ENCODE measurements at places on chromosomes 7 and 10.

- H3K4me1 ChIP-seq = peaks cover 3% of the 10 kb centered on the region
- no peak for DNase-seq
- H3K27ac ChIP-seq = no peak overlapping the region
- H3K27me3 ChIP-seq = no peaks in the 10 kb centered on the region
Measured at GRCh38 chr7:47357361-47357760, 224.6 kb downstream of the TNS3 start.

DNA sequence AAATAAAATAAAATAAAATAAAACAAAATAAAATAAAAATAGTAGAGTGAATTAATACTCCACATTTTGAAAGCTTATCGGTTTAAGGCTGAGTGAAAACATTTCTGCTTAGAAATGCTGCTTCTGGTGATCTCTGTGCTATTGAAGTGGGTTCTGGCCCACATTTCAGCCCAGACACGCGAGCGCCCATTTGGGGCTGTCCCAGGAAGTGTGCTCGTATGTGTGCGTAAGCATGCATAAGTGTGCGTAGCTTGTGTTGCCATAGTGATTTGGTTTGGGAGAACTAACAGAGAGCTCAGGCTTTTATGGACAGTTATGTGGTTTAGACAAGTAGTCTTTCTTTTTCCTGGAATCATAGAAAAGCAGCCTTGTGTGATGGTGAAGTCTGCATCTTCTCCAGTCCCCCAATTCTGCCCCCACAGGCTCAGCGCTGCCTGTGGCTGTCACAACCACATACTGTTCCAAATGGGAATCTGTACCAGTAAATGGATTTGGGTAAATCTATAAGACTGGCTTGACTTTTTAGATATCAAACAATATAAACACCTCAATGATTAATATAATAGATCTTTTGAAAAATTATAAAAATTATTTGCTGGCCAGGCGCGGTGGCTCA, 29.8 kb upstream of the PURB start:
- H3K27me3 ChIP-seq = no peaks in the 10 kb centered on the region
- no peaks in the 10 kb centered on the region for H3K4me1 ChIP-seq
- H3K27ac ChIP-seq = no peak overlapping the region
- H3K36me3 ChIP-seq = no peaks in the 10 kb centered on the region
- DNase-seq = no peak

GRCh38 chr7:536231-536630, 16.6 kb upstream of the PDGFA start:
- H3K27me3 ChIP-seq = peaks cover 25% of the 10 kb centered on the region
- H3K4me3 ChIP-seq = no peak overlapping the region

DNA sequence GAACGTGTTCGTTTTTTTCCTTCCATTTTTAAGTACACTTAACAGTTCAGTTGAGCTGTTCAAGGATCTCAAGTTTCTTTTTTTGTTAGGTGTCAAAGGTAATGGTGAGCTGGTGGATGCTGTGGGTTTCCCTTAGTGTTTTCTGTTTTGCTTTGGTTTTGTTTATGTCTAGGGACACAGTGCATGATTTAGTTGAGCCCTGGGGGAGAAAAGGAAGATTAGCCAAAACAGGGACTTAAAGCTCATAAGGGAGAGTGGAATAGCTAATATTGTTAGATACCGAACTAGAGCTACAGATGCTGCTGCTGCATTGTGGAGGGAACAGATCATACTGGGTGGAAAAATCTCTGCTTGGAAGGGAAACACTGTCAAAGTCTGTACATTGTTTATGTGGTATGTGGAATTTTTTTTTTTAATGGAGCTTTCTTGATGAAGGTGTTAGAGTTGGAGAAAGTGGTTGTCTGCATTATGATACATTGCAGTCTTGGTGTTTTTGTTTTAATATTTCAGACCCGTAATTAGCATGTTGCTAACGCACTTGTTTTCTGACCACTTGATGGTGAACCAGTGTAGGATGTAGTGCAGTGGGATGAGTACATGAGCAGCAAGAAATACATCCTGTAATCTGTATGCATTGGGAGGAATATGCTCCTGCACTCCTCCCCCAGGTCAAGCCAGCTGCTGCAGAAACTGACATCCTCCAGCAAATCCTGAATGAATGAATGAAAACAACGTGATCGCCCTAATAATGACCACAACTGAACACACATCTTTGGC, 2.1 kb downstream of the GLCCI1 start:
- H3K27me3 ChIP-seq = no peaks in the 10 kb centered on the region
- no peaks in the 10 kb centered on the region for H3K4me1 ChIP-seq
- peak; percentile 8 for DNase-seq
- no peak overlapping the region for H3K27ac ChIP-seq
- no peaks in the 10 kb centered on the region for H3K36me3 ChIP-seq

- H3K36me3 ChIP-seq = no peaks in the 10 kb centered on the region
- DNase-seq = no peak
- no peak overlapping the region for H3K27ac ChIP-seq
Measured at GRCh38 chr7:119132436-119132835, 907.9 kb downstream of the ANKRD7 start.

- H3K27me3 ChIP-seq = no peaks in the 10 kb centered on the region
- peak overlapping the region; percentile 88 for H3K27ac ChIP-seq
- DNase-seq = peak; percentile 55
- peak overlapping the region; percentile 44 for H3K4me3 ChIP-seq
Measured at GRCh38 chr10:59907918-59908807, 1.8 kb upstream of the CCDC6 start.

DNA sequence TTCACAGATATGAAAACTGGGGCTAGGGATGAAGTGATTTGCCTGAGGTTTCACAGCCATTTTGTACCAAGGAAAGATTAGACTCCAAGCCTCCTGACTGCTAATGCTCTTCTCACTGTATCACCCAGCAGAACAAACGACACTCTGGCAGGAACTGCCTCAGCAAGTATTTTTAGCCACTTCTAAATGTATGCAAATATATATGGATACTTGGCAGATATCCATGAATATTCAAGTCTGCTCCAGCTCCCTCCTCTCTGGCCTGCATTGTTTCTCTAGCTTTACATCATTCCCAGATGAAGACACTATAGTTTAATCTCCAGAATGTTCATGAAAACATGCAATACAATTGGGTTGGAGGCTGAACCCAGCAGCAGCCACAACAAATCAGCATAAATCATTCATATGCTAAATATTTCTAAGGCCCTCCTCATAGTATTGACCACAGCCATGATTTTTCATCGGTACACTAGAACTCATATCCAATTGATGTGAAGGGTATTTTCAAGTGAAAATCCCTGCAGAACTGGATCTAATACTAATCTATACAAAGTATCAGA, 65.5 kb downstream of the HPSE2 start:
- H3K4me3 ChIP-seq = no peak overlapping the region
- no peak overlapping the region for H3K27ac ChIP-seq
- no peak for DNase-seq
- no peaks in the 10 kb centered on the region for H3K36me3 ChIP-seq
- H3K27me3 ChIP-seq = no peaks in the 10 kb centered on the region

DNA sequence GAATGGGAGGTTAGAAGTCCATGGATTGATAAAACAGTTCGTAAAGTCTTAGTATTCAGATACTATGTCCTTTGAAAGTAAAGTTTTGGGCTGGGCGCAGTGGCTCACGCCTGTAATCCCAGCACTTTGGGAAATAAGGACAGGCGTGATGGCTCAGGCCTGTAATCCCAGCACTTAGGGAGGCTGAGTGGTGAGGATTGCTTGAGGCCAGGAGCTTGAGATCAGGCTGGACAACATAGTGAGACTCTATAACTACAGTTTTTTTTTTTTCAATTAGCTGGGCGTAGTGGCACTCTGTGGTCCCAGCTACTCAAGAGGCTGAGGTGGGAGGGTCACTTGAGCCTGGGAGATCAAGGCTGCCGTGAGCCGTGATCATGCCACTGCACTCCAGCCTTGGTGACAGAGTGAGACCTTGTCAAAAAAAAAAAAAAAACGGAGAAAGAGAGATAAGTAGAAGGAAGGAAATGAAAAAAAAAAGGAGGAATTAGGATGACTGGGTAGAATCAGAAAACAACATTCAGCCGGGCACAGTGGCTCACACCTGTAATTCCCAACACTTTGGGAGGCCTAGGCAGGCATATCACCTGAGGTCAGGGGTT, 25.7 kb upstream of the AGFG2 start:
- H3K4me1 ChIP-seq = no peaks in the 10 kb centered on the region
- H3K27me3 ChIP-seq = no peaks in the 10 kb centered on the region
- no peak for DNase-seq
- H3K36me3 ChIP-seq = no peaks in the 10 kb centered on the region
